Activated CD8-positive, alpha-beta memory T cell treated with anti-CD3 and anti-CD28 coated beads, Interleukin-2, amount 50 U/mL, for 4 hours (primary cell): ENCODE measurements at places on chromosomes 4 and X.

DNA sequence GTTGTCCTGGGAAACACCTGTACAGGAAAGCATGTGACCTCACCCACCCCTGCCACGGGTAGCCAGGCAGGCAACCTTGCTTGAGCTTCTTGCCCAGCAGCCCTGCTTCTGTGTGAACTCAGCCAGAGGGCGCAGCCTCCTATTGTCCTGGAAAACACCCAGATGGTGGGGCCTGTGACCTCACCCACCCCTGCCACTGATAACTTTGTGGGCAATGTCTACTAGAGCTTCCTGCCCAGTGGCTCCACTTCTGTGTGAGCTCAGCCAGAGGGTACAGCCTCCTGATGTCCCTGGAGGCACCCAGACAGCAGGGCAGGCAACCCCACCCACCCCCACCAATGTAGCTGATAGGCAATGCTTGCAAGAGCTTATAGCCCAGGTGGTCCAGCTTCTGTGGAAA is 146.3 kb downstream of the DTHD1 start:
- DNase-seq = no peak

DNA sequence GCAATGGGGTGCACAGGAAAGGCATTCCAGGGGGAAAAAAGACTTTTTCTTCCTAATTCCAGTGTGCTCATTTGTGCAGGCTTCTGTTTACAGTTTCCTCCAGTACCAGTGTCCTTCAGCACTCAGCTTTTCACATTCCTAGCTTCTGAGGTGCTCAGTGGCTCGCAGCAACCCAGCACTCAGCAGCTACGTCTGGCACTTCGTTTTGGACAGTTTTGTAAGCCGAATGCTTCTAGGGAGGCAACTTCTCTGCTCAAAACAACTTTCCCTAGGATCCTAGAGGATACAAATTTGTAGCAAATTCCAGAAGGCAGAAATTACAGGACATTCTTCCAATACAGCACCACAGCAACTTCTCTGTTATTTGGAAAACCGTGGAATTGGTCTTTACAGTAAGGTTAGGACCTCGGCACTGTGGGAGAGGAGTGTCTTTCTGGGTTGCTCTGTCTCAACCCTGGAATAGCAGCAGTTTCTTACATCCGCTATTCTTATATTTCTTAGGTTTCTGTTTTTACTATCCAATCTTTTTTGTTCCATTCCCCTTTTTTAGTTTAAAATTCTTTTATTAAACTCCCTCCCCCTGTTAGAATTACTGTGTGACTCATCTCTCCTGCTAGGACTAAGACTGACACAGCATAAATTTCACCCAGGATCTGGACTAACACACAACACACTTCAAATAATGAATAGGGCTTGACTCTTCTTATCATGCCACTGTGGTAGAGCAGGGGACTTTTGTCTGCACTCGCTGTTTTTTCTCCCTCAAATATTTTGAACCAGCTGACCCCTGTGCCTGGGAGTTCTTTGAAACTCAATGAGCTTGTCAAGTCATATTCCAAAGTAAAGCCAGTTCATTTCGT is 1314.7 kb downstream of the FSTL5 start:
- DNase-seq = no peak

DNA sequence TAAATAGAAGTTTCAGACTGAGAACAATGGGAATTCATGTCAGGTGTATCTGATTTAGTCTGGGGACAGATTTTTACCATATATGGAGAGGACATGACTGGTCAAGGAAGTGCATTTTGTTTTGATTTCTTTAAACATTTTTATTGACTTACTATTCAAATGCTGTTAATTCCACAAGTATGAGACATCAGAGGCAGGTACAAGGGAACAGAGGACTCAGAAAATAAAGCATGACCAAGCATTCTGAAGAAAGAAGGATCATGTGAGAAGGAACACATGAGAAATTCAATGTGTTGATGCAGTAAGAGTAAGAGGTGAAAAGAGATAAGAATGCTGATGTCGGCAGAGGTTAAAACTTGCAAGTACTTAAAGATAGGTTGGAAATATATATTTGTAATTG is 1452.6 kb downstream of the PCDH7 start:
- DNase-seq = no peak

GRCh38 chr4:125097729-125098128 is 217.0 kb upstream of the FAT4 start:
- DNase-seq = no peak

GRCh38 chr4:158811704-158812103 is 42.9 kb downstream of the FNIP2 start:
- no peak for DNase-seq

DNA sequence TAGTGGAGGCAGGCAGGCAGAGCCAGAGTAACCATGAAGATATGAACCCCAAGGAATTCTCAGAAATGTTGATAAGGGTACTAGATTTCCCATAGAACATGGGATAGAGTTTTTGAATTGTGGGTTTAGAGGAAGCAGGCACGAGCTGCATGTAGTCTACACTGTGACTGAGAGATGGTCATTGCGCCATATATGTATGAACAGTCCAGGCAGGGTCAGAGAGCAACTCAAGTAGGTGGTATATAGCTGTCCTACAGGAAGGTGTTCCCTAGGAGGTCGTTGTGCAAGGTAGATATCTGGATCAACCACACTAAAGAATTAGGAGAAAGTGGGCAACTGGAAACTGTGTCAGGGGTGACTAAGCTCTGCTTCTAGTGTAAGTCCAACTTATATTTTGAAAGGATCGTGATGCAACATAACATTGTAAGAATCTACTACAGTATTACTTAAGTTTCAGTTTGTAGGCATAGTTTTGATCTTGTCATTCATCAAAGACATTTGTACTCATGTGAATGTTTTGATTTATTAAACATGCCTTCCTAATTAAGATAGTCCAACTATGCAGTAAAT is 94.6 kb downstream of the HPGD start:
- no peak for DNase-seq
